ENCODE measurements at places on chromosomes 12 and 14. TPM values are rescaled to one million over a fixed set of nuclear protein-coding genes. Genes with fewer than 3 reads are reported as not detected.

Gene HOXC6
- total RNA-seq = 0.50 TPM

Gene BCL2L2
- 46.7 TPM for total RNA-seq

Gene GPRC5D
- total RNA-seq = not detected

DNA sequence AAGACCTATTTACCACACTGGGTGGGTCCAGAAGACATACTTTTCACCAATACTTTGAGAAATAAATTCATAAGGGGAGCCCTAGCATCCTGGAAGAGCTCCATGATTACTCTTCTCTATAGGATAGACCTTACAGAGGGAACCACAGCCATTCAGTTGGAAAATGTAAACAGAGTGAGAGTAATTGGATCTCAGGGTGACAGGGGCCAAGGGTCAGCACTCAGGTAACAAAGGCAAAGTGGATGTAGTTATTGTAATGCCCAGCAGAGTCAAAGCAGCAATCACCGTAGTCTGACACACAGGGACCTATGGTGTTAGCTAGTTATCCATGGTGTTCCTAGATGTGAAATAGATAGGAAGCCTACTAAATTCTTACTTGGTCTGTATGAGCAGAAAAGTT is 10.8 kb upstream of the GTF2A1 start:
- DNase-seq = no peak
